ENCODE measurements at places on chromosomes 1 and 21.

GRCh38 chr21:38599381-38599975 lies 101.2 kb upstream of the ERG start:
- no peak for DNase-seq

DNA sequence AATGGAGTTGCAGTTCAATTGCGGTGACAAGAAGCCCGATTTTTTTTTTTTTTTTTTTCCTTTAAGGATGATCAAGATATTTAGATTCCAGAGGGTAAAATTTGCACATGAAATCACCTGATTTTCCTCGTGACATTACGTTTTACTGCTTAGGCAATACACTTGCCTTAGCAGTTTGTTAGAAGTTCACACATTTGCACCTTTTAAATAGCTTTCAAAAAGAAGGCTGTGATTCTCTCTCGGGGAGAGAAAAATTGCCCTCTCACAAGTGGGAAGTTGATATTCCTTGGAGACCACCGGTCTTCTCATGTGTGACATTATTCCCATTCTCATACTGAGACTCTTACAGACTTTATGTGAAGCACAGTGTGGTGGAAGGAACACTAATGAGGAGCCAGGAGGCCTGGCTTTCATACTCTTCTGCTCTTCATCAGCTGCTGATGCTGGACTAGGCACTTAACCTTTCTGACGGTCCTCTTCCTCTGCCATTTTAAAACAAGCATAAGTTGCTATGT lies 69.8 kb upstream of the HSPA13 start:
- DNase-seq = no peak

DNA sequence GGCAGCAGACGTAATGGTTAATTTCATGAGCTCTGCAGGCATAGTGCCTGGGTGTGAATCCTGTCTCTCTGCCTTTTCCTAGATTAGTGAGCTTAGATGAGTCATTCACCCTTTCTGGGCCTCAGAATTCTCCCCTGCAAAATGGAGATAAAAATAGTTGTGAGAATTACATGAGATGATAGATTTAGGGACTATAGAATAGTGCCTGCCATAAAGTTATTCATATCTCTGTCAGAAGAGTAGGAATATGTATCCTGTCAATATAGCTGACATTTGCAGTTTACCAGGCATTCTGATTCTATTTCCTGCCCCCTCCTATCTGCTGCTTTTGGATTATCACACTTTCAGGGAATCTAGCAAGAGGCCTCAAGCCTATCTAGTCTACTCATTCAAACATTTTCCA lies 112.0 kb downstream of the PDE4B start:
- DNase-seq = no peak

GRCh38 chr1:14180738-14181137 lies 417.7 kb upstream of the KAZN start:
- DNase-seq = no peak

DNA sequence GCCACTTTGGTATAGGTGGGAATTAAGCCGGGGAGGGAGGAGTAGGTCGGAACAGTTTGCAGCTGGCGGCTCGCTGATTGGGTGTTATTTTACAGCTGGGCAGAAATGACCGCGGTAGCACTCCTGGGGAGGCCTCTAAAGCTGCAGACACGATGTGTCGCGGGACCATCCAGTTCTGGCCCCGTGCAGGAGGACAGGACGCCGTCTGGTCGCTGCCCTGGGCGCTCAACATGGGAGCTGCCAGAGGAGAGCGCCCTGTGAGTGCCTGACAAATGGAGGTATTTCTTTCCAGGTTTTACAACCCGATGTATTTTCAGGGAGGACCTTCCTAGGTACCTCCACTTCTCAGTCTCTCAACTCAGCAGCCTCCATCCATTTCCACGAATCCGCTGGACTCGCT lies 46.2 kb downstream of the CDC7 start:
- DNase-seq = no peak

DNA sequence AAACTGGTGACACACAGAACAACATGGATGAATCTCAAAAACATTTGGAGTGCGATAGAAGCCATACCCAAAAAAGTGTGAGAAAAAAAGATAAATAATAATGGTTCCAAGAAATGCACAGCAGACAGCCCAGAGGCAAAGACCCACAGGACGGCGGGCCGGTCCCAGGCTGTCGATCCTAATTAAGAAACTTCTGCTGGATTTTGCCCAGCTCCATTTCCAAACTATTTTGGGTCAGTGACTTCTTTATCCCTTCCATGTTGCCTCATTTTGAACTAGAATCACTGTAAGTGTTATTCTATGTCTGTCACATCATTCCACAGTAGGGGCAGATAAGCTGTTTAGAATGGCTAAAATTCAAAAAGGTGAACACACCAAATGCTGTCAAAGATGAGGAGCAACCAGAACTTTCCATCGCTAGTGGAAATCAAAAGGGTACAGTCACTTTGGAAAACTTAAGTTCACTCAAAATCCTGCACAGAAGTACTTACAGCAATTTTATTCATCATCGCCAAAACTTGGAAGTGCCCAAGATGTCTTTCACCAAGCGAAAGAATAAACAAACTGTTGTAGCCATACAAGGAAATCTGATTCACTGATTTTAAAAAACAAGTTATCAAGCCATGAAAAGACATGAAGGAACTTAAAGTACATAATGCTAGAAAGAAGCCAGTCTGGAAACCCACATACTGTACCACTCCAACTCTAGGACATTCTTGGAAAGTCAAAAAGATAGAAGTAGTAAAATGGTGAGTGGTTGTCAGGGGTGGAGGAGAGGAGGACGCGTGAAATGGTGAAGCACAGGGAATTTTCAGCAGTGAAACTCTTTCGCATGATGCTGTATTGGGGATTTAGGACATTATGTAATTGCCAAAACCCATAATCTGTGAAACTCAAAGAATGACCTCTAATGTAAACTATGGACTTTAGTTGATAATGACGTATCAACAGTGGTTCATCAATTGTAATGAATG lies 7.5 kb downstream of the NBPF1 start:
- no peak for DNase-seq

All from NCI-H748 treated with DMSO at 0.1 percent for 48 hours (cell line).